Left lobe of liver (tissue), 2 donors: ENCODE measurements at places on chromosomes 5 and 9.

- no peak for DNase-seq
These were observed 402.9 kb downstream of the ENC1 start for GRCh38 chr5:74237571-74238145.

- DNase-seq: no peak
These were observed 11.4 kb upstream of the PTGR1 start for GRCh38 chr9:111610845-111611244.

GRCh38 chr9:91037511-91038482 lies 236.2 kb downstream of the SYK start:
- peak; percentile 84 for DNase-seq

GRCh38 chr9:17425384-17425783 lies 153.5 kb upstream of the SH3GL2 start:
- no peak for DNase-seq

DNA sequence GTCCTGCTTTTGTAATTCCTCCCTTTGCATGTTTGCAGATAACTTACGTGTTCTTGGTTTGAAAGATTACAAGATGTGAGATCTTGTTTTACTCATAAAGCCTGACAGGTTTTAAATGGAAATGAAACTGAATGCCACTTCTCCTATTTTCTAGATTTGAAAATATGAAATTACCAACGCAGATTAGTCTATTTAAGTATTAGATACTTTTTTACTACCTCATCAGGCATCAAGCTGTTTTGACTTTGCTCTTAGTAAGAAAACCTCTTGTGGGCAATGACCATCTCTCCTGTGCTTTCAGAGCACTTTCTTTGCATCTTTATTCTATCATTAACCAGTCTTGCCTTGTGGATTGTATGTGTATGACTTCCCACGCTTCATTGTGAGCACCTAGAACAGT lies 3.5 kb downstream of the DMXL1 start:
- no peak for DNase-seq

DNA sequence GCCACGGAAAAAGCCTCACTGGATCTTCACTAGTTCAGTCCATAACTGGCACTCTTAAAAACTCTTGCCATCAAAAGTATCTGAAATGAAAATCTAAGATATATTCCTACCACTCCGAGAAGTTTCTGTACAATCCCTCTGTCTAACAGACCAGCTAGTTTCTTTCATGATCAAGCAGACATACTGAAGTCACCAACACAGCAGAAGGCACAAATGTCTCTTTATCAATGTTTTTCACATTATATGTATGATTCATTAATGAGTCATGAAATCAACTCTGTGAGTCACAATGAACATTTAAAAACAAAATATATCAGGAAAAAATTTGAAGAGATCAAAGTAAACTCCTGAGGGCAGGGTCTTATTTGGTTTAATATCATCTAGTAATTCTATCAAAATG lies 50.8 kb downstream of the F2R start:
- DNase-seq: no peak

DNA sequence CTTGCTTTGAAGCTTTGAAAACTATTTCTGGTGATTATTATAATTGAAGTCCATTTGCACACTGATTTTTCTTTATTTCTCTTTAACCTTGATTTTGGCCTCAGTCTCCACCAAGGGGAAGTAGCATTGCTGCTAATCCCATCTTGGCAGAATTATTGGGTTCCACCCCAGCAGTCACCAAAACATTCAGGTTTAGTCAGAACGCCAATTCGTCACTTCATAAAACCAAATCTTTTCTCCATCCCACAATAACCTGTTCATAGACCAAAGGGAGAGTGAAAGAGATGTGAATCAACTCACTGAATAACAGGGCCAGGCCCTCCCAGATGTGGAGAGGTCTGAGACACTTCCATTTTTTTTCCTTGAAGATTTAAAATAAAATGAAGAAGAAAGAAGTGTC lies 95.1 kb upstream of the VCAN start:
- DNase-seq: no peak

DNA sequence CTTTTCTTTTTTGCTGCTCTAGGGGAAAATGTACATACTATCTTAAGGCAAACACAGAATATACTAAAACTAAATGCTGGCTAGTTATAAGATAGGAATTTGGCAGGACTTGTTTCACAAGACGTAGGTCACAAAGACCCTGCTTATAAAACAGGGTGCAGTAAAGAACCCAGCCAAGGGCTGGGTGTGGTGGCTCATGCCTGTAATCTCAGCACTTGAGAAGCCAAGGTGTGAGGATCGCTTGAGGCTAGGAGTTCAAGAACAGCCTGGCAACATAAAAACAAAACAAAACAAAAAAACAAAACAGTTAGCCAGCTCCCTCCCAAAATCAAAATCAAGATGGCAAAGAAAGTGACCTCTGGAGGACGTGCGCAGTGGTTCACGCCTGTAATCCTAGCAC lies 49.5 kb upstream of the DENND4C start:
- DNase-seq: no peak

DNA sequence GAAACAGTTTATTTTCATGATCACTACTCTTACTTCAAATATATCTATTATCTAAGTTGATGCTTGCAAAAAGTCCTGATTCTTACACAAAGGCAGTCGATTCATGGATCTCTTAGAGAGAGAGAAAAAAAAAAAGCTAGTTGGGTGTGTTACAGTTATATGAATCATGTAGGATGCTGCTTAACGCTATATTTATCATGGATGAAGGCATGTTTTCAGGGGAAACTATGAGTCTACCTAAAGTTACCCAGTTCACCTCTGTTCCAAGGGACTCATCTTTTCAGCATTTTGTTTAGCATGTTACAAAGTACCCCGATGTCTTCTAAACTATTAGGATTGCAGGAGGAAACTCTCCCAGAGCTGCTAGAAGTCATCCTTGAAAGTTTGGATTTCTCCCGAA lies 13.5 kb downstream of the TMC1 start:
- DNase-seq: no peak
